SJSA1 (cell line): ENCODE measurements at places on chromosomes 1 and 21.
A peak's percentile ranks its signal among the peaks of the same experiment; 100 is the strongest.

- no peak for DNase-seq
These were observed 20.7 kb downstream of the SLAMF7 start for GRCh38 chr1:160759740-160760139.

GRCh38 chr1:205144046-205144720 is 22.4 kb upstream of the RBBP5 start:
- no peak for DNase-seq

DNA sequence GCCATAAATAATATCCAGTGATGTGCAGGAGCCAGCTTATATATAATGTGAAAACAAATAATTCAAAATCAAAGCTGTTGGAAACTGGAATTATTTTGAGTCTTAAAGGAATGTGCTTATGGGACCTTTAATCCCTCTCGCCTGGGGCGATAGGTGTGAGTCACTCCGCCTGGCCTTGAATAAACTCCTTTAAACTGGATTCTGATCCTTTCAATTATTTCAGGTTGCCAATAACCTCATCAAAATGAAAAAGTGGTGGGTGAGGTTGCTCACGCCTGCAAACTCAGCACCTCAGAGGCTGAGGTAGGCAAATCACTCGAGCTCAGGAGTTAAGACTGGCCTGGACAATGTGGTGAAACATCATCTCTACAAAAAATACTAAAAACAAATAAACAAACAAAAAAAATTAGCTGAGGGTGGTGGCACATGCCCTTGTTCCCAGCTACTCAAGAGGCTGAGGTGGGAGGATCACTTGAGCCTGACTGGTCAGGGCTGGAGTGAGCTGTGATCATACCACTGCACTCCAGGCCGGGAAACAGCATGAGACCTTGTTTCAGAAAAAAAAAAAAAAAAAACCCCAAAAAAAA is 11.4 kb upstream of the SLC2A5 start:
- DNase-seq = no peak

GRCh38 chr1:201714542-201715329 is 114.2 kb upstream of the IPO9 start:
- DNase-seq = peak; percentile 98

GRCh38 chr21:41086569-41086968 is 81.4 kb upstream of the BACE2 start:
- DNase-seq = no peak

DNA sequence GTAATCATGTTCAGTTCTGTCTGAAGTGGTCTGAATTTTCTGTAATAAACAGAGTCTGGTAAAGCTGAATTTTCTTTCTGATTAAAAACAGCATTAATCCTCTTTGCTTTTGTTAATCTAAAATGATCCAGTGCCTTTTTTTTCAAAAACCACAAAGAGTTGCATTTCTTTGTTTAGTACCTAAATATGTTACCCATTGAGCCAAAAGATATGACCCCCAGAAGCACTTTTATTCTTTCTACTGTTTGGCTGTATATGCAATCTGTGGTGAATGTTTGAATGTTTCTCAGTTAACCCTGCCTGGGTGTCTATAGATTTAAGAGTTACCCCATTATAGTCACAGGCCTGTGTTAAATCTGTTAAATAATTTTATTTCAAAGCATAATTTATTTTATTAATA is 394.8 kb downstream of the PTPRC start:
- DNase-seq = no peak

GRCh38 chr1:9309080-9309479 is 16.4 kb downstream of the SPSB1 start:
- DNase-seq = no peak

DNA sequence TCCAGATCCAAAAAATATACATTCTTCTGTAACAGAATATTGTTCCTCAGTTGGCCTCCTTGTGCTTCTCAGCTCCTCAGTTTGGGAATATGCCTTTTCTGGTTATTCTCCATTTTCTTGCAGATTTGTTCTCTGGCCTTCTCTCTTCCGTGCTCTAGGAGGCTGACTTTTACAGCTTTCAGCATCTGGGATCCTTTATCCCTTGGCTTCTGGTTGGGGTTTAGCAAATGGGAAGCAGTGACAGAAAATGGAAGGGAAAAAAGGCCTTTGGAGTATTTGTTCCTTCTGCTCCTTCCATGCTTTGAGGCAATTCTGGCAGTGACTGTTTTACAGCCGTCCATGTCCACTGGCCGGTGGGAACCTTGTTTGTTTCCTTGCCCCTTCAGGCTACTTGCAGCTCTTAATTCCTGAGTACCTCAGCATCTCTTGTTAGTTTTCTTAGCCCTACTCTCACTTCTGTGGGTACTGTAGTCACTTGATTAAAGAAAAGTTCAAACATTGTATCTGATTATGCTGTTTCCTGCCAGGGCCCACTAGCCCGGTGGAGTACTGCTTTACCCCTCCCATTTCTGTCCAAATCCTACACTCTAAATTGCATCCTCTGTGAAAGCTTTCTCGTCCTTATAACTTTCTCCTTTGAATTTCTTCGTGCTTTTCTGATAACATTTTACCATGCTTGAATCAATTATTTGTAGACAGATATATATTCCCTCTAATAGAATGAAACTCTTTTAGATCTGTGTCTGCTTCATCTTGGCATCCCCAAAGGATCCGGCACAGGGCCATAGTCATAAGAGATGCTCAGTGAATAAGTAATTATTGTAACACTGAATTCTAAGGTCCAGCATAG is 118.2 kb downstream of the OSBPL9 start:
- no peak for DNase-seq

DNA sequence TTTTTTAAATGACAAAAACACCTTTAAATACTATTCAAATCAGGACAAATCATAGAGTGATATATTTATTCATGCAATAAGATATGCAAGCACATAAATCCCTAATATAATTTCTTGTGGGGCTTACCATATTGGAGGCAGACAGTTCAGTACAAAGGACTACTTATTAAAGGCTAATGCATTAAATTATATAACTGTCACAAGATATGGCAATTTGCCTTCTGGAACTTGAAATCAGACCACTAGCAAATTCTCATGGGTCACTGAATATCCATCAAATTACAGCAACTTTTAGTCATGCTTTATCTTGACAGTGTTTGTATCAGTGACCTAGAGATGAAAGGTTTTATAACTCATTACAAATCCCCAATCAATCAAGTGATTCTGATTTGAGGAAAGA is 54.1 kb upstream of the NCAM2 start:
- DNase-seq = no peak

DNA sequence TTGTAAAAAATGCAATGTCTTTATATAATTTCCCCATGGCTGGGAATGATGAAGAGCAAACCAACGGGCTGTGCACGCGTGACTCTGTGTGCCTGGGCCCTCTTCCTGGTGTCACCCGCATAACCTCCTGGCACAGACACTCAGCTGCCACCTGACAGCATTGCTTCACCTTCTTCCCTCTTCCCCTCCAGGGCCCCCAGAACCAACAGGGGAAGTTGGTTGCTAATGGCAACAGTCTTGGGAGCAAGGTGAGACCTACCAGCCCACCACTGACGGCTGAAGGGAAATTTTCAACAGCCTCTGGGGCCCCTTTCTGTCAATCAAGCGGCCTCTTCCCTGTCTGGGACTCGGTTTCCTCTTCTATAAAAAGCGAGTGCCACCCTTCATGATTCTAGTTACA is 33.2 kb downstream of the SSBP3 start:
- DNase-seq = no peak
